Activated naive CD8-positive, alpha-beta T cell treated with anti-CD3 and anti-CD28 coated beads for 36 hours (primary cell): ENCODE measurements at places on chromosomes 12 and 14. TPM values are rescaled to one million over a fixed set of nuclear protein-coding genes. Genes with fewer than 3 reads are reported as not detected.

The TSPAN19 gene
- not detected for total RNA-seq

The ADGRD1 gene
- total RNA-seq: not detected

The TESPA1 gene
- total RNA-seq: 92.6 TPM

The KRT75 gene
- total RNA-seq: not detected

The NUMB gene
- 27.3 TPM for total RNA-seq

The MYO1H gene
- not detected for total RNA-seq

The PTPRQ gene
- not detected for total RNA-seq

The PRB2 gene
- not detected for total RNA-seq

The KIF26A gene
- total RNA-seq: 0.89 TPM

GRCh38 chr12:38507839-38508238 lies 191.3 kb downstream of the ALG10B start:
- no peak overlapping the region for H3K4me3 ChIP-seq
- H3K36me3 ChIP-seq: no peaks in the 10 kb centered on the region
- no peaks in the 10 kb centered on the region for H3K27me3 ChIP-seq
- no peaks in the 10 kb centered on the region for H3K4me1 ChIP-seq
- no peak for DNase-seq

DNA sequence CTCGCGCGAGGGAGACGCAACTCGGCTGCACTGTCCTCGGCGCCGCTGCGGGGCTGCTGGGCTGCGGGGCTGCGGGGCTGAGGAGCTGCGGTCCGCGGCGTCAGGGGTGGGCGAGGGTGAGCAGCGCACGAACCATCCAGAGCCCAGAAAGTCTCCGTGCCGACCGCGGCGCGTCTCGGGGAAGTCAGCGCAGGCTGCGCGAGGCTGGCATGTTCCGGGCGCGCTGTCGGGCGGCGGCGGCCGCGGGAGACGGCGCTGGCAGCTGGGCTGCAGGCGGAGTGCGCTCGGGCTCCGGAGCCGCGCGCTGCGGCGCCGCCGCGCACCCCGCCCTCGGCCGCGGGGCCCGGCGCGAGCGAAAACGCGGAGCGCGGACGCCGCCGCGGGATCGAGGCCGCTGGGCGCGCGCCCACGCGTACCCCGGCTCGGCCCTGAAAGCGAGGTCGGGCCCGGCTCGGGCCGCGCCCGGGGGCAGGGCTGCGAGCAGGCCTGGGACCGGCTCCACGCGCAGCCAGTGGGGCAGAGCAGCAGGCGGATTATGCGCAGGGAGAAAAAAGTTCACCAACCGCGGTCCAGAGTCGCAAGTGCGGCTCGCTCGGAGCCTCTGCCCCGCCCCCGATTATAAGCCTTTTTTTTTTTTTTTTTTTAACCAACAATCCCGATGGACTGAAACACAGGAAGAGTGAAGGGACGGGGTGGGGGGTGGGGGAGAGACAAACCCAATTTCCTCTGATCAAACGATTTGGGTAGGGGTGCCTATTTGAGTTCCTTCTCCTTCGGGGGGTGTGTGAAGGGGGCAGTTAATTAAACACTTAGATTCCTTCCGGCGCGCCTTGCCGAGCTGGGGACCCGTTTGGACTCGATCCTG lies at the start of gene PRICKLE1:
Gene PRICKLE1 (minus strand): TSS at position 282 of the 865 bp plus-strand sequence. CDS start 117,230 bp downstream, outside the sequence.
- no peak within 1 kb of the TSS for H3K27ac ChIP-seq
- no peaks in the 10 kb centered on the region for H3K36me3 ChIP-seq
- peaks cover 11% of the 10 kb centered on the region for H3K4me1 ChIP-seq

- no peak overlapping the region for H3K4me3 ChIP-seq
- no peaks in the 10 kb centered on the region for H3K36me3 ChIP-seq
- no peaks in the 10 kb centered on the region for H3K27me3 ChIP-seq
- H3K4me1 ChIP-seq: peaks cover 5% of the 10 kb centered on the region
- no peak for DNase-seq
- no peak overlapping the region for H3K27ac ChIP-seq
Observed at GRCh38 chr12:109864916-109865315, 15.4 kb downstream of the GLTP start.

DNA sequence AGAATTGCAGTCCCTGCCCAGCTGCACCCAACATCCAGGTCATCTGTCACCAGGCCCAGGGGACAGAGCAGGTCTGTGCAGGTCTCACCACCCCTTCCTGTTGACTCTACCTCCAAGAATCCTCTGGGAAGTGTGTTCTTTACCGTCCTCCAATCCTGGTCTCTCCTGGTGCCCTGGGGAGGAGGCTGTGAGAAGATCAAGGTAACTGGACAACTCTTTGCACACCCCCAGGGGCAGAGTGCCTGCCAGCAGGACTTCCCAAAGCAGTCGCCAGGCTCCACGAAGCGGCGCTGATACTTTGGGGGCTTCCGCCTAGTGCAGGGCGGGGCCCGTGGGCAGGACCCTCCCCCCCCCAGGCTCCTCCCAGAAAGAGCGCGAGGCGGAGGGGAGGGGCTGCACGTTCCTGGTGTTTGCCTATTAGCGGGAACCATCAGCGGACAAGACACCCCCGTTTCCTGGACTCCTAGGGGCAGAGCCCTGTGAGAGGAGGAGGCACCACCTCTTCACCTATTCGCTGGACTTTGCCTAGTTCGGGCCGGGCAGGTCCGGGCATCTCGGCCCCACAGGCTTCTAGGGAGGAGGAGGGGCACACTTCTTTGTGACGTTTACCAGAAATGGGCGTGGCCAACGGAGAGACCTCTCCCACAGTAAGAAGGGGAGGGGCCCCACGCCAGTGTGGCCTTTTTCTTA lies 918.0 kb downstream of the AACS start:
- H3K4me1 ChIP-seq: no peaks in the 10 kb centered on the region
- DNase-seq: no peak
- H3K27ac ChIP-seq: no peak overlapping the region
- no peaks in the 10 kb centered on the region for H3K36me3 ChIP-seq
- no peak overlapping the region for H3K4me3 ChIP-seq
- H3K27me3 ChIP-seq: peaks cover 45% of the 10 kb centered on the region

DNA sequence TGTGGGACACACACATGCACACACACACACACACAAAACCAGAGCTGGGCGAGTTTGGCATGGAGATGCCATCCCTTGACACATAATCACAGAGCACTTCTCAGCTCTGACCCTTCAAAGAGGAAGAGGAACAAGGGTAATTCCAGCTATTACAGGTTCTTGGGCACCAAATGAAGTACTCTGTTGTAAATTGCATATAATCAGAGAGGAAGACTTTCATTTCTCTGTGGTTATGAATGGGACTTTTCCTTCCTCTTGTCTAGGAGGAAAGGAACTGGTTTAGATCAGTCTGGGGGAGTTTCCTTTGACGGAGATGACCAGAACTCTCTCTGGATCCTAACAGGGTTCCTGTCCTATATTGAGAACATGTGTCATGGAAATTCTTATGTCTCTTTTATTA lies 26.4 kb upstream of the FGF6 start:
- no peak for DNase-seq
- peaks cover 12% of the 10 kb centered on the region for H3K4me1 ChIP-seq
- no peak overlapping the region for H3K27ac ChIP-seq

DNA sequence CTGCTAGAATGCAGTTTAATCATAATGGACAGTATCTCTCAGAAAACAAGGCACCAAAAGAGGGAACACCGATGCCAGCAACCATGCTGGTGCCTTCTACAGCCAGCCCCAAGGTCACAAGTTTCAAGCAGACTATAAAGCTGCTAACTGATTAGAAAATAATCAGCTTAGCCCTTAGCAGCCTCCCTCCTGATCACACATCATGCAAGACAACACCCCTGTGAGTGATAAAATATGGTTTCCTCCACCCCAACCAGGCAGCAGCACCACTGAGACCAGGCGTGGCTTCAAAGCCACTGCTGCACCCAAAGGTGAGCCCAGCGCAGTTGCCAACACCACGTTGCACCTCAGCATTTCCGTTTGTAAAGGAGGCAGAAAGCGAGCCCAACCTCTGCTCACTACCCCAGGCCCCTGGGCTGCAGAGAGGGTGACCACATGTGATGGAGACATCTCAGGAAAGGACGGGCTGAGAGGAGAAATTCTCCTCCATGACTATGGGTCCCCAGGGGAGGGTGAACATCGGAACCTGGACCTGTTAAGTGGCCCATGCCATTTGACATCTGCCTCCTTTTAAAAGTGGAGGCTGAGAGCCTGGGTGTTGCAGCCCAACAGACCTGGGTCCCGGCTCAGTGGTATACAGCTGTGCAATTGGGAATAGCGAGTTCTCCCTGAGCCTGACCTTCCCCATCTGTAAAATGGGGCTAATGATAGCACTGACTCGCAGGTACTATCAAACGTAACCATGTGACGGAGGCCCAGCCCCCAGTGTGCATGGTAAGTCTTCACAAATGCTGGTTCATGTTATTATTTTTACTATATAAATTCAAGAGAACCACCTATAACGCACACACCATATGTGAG lies 11.5 kb downstream of the ZFP36L1 start:
- H3K27me3 ChIP-seq: no peaks in the 10 kb centered on the region
- peak overlapping the region; percentile 61 for H3K4me3 ChIP-seq
- DNase-seq: peak; percentile 65
- peaks cover 8% of the 10 kb centered on the region for H3K36me3 ChIP-seq
- H3K4me1 ChIP-seq: peaks cover 77% of the 10 kb centered on the region

- peak within 1 kb of the TSS; percentile 56 for H3K4me3 ChIP-seq
- no peaks in the 10 kb centered on the region for H3K36me3 ChIP-seq
- H3K4me1 ChIP-seq: peaks cover 3% of the 10 kb centered on the region
- H3K27me3 ChIP-seq: peaks cover 35% of the 10 kb centered on the region
- peak; percentile 7 for DNase-seq
Observed at GRCh38 chr12:124294780-124295341, at the start of gene RFLNA. Gene RFLNA (plus strand): TSS chr12:124295093. CDS start chr12:124295430, 337 bp downstream.

GRCh38 chr12:22562036-22563028 lies 18.0 kb upstream of the C2CD5 start:
- peaks cover 3% of the 10 kb centered on the region for H3K27me3 ChIP-seq
- H3K4me1 ChIP-seq: no peaks in the 10 kb centered on the region

GRCh38 chr14:76937181-76938091 lies 91.1 kb downstream of the IRF2BPL start:
- no peak overlapping the region for H3K27ac ChIP-seq
- DNase-seq: no peak
- H3K36me3 ChIP-seq: no peaks in the 10 kb centered on the region
- no peaks in the 10 kb centered on the region for H3K27me3 ChIP-seq
- H3K4me1 ChIP-seq: peaks cover 6% of the 10 kb centered on the region

DNA sequence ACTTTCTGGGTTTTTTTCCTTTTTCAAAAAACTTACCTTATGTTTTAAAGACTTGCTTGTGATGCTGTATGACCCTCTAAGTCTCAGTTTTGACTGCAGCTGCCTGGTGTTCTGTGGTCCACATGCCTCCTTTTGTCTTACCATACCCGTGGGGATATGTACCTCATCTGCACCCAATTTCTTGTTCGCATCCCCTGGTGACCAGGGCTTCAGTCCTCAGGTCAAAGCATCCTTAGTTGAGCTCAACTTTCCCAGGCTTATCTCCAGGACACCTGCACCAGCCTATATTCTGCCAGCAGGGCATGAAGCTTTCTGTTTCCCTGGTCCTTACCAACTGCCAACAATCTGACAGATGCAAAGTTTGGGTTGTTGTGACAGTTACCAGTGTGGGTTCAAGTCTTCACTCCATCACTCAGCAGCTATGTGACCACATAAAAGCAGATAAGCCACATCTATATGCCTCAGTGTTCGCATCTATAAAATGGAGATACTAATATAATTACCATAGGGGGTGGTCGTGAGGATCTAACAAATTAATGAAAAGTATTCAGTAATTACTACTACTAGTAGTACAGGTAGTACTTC lies 94.0 kb downstream of the NTF3 start:
- H3K4me1 ChIP-seq: no peaks in the 10 kb centered on the region
- H3K4me3 ChIP-seq: no peak overlapping the region
- no peaks in the 10 kb centered on the region for H3K36me3 ChIP-seq
- DNase-seq: no peak

- peak overlapping the region; percentile 95 for H3K27ac ChIP-seq
- peaks cover 69% of the 10 kb centered on the region for H3K4me1 ChIP-seq
- H3K36me3 ChIP-seq: peaks cover 18% of the 10 kb centered on the region
- DNase-seq: peak; percentile 74
- no peaks in the 10 kb centered on the region for H3K27me3 ChIP-seq
Observed at GRCh38 chr14:73741876-73742519, 27.8 kb upstream of the PNMA1 start.

DNA sequence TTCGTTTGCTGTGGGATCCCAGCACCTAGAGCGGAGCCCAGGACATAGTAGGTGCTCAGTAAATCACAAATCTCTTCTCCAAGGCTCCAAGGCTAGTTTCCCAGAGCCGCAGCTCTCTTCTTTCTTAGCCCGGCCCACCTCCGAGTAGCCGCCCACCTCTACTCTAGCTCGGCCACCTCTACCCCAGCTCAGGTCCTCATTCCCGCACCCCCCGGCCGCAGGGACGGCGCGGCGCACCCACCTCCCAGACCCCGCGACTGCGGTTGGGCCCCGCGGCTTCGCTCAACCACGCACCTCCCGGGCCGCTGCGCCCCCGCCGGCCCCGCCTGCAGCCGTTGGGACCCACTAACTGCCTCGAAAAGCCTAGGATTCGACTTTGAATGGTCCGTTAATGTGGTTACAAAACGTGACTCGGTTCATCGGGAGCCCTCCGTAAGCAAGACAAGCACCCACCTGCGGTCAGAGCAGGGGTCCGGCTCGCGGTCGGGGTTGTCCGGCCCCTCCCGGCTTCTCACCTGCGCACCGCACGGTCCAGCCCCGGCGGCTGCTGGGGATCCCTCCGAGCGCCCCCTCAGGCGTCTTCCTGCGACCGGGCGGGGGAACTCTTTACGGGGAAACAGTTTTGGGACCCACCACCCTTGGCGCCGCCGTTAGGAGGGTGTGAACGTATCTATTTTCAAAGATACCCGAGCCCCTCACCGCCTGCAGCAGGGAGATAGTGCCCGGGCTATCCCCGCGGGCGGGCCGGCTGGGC lies at the start of gene SLC2A14:
Gene SLC2A14 (minus strand): TSS at position 350 of the 754 bp plus-strand sequence. CDS start 3,035 bp downstream, outside the sequence.
- no peaks in the 10 kb centered on the region for H3K36me3 ChIP-seq
- H3K27me3 ChIP-seq: peaks cover 47% of the 10 kb centered on the region
- H3K4me1 ChIP-seq: no peaks in the 10 kb centered on the region
- H3K4me3 ChIP-seq: no peak within 1 kb of the TSS
- no peak within 1 kb of the TSS for H3K27ac ChIP-seq

GRCh38 chr12:58388261-58388660 lies 446.9 kb downstream of the ATP23 start:
- H3K4me3 ChIP-seq: no peak overlapping the region
- H3K36me3 ChIP-seq: no peaks in the 10 kb centered on the region
- no peak for DNase-seq
- no peak overlapping the region for H3K27ac ChIP-seq

DNA sequence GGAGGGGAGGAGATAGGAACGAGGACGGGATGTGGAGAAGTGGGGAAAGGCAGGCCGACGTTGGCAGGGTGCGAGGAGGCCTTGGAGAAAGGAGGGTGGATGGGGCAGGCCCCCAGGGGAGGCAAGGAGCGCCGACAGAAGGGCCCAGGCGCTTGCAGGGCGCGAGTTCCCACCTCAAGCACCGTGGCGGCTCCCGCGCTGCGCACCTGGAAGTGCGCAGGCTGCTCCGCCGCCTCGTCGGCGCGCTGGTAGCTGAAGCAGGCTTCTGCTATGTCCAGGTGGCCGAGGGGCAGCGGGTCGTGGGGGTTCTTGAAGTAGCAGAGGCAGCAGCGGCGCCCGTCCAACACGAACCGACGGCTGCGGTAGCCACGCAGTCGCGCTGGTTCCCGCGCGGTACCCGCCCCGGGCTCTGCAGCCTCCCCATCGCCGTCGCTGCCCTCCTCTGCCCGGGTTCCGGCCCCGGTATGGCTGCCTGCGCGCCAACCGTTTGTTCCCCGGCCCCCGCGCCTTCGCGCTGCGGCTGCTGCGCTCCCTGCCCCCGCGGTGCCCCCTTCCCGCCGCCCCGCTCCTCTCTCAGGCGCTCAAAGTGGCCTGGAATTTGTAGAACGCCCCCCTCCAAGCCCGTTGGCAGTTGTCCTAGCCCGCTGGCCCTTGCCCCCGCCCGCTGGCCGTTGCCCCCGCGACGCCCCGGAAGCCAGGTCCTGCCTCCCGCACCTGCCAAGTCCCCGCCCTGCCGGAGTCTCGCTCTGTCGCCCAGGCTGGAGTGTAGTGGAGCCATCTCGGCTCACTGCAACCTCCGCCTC lies 1.1 kb upstream of the ACTR6 start:
- H3K27me3 ChIP-seq: no peaks in the 10 kb centered on the region
- H3K36me3 ChIP-seq: peaks cover 14% of the 10 kb centered on the region
- peak; percentile 82 for DNase-seq
- H3K4me3 ChIP-seq: peak overlapping the region; percentile 97
- peak overlapping the region; percentile 99 for H3K27ac ChIP-seq
